NCI-H460 (cell line): ENCODE measurements at places on chromosomes 11 and 22.

DNA sequence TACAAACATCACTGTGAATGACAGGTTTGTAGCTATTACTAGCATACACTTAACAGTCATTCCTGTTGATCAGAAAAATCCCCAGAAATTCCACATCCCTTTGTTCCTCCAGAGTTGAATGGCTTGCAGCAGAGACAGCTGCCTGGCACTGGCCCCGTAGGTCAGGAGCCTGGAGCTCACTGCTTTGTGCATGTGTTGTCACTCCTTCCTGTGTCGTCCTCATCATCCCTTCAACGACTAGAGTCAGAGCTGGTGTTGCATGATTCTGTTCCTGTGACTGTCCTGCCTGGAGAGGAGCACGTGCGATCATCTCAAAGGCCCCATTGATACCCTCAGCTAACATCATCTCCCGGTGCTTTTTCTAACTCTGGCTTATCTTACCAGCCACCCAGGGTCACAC lies 58.3 kb downstream of the LDLRAD3 start:
- no peak for DNase-seq

- DNase-seq = no peak
Measured at GRCh38 chr11:76803811-76804600, 20.9 kb downstream of the TSKU start.

- DNase-seq = no peak
Measured at GRCh38 chr11:15519124-15519791, 404.5 kb downstream of the INSC start.

- peak; percentile 33 for DNase-seq
Measured at GRCh38 chr11:3849297-3849874, 6.1 kb upstream of the STIM1 start.

- DNase-seq = no peak
Measured at GRCh38 chr11:92383430-92383829, 158.8 kb downstream of the FAT3 start.

DNA sequence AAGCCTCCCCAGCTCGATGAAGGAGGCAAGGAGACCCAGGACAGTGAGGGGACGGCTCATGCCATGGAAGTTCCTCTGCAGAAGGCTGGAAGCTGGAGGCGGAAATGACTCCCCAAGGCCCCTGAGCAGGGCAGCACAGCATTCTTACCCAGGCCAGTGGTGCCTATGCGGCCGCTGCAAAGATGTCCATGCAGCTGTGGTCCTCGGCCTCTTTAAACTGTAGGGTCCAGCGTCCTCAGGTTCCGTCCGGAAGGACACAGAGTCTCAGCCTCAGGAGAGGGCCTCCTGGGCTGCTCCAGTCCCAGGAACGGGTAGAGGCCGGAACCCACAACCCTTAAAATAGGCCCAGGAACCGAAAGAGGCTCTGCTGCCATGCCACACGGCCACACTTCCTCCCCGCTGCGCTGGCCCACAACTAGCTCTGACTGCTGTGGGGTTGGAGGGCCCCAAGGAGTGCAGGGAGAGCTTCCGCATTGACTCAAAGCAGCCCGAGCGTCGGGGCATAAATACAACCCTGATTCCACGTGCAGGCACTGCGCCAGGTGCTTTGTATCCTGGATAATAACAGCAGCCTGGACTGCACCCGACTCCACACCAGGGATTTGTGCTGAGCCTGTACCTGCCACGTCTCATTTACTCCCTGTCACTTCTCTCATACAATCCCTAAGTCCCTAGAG lies 5.5 kb downstream of the KIAA0930 start:
- no peak for DNase-seq

DNA sequence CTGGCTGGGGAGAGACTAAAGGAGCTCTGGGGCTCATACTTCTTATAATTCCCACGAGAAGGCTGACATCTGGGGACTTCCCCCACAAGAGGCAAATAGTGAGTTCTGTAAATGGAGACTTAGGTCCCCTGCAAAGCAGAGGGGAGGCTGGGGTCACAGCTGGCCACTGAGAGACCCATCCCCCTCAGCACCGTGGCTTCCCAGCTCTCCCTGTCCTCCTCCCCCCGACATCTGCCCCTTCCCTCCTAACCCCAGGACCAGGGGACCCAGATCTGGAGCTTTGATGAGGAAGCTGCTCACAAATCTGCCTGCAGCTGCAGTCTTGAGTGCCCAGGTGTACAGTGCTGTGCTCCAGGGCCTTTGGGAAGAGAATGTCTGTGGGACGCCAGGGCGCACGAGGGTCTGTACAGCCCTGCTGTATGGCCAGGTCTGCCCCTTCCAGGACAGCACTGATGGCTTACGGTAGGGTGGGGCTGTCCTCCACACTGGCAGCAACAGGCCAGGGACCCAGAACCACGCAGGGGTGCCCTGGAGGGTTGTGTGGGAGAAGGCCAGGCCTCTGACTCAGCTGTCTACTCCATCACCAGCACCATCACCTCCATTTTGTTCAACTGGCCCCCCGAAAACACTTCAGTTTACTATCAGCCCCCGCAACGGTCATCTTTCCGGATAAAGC lies 1.1 kb downstream of the RGL4 start:
- DNase-seq = no peak

DNA sequence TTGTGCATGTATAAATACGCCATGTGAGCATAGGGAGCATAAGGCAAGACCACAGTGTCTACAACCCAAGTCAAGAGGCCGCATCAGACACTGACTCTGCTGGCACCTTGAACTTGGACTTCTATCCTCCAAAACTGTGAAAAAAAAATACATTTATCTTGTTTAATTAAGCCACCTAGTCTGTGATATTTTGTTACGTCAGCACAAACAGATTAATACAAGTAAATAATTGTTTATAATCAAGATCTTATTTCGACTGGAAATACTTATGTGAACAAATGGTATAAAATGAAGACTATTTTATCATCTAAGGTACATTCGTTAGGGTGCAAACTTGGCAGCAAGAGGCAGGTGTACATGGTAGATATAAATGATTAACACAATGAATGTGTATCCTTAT lies 599.3 kb upstream of the LRRC4C start:
- no peak for DNase-seq

DNA sequence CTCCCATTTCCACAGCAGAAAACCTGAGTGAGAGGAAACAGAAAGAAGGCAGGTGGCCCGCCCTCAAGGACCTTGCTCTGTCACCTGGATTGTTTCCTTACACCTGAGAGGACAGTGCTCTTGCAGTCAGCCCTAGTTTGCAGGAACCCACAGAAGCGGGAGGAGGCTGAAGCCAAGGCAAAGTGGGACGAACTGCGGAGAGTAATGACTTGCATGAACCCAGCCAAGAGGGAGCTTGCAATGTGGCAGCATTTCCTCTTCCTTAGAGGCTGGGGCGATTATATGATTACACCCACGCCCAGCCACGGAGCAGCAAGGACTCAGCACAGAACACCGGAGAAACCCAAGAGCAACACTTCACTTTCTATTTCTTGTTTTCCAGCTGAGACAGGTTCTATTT lies 102.6 kb downstream of the SPON1 start:
- DNase-seq = no peak
